Kidney (tissue), 22 donors: ENCODE measurements at places on chromosomes 16 and 17. TPM values are rescaled to one million over a fixed set of nuclear protein-coding genes. Genes with fewer than 3 reads are reported as not detected.

DNA sequence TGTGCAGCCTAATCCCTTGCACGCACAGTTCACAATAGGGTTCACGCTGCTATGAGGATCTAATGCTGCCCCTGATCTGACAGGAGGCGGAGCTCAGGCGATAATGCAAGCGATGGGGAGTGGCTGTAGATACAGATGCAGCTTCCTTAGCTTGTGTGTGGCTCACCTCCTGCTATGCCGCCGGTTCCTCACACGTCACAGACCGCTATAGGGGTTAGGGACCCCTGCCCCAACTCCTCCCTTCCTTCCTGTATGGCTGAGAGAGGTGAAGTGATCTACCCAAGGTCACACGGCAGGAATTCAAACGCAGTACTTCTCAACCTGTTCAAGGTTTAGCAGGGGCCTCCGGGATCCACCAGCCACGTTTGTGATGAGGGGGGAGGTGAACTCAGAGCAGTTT, 13.4 kb upstream of the PLLP start:
- no peaks in the 10 kb centered on the region for H3K27me3 ChIP-seq
- no peaks in the 10 kb centered on the region for H3K36me3 ChIP-seq
- peaks cover 5% of the 10 kb centered on the region for H3K4me1 ChIP-seq
- no peak overlapping the region for H3K4me3 ChIP-seq
- no peak overlapping the region for H3K27ac ChIP-seq

DNA sequence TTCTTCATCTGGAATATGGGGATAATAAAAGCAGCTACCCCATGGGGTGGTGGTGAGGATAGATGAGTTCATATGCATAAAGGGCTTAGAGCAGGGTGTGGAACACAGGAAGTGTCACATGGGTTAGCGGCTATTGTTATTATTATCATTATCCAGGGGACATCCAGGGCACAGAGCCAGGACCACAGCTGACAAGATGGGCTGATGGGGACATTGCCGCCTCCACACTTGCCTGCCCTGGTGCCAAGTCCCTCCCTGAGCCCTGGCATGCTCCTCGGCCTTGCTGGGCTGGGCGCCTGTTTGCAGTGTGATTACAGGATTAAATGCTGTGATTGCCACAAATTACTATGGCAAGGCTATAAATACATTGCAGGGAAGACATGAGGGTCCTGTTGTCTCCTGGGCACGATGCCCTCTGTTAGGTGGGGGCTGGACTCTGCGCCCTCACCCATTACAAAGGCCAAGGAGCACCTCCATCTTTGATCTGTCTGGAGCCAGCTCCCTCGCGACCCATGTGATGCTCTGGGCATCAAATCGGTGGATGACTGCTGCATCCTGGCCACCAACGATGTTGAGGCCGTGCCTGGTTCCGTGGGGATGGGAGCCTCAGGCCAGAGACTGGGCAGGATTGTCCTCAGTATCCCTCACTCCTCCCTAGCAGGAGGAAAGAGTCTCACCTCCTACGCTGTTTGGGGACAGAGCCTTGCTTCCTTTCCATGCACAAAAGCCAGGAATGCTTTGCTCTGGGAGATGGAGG, 43.2 kb downstream of the PIMREG start:
- H3K4me1 ChIP-seq: no peaks in the 10 kb centered on the region
- H3K36me3 ChIP-seq: no peaks in the 10 kb centered on the region
- no peaks in the 10 kb centered on the region for H3K27me3 ChIP-seq
- H3K4me3 ChIP-seq: no peak overlapping the region
- DNase-seq: peak; percentile 63

SPNS2 gene
- total RNA-seq: 60.5 TPM

INPP5K gene
- total RNA-seq: 46.2 TPM

- DNase-seq: no peak
- H3K4me1 ChIP-seq: no peaks in the 10 kb centered on the region
- H3K27me3 ChIP-seq: no peaks in the 10 kb centered on the region
- H3K4me3 ChIP-seq: no peak overlapping the region
Observed at GRCh38 chr16:35753559-35754390, 2294.4 kb downstream of the TP53TG3F start.

- H3K4me1 ChIP-seq: no peaks in the 10 kb centered on the region
- H3K4me3 ChIP-seq: no peak within 1 kb of the TSS
- no peaks in the 10 kb centered on the region for H3K27me3 ChIP-seq
- no peak for DNase-seq
- no peaks in the 10 kb centered on the region for H3K36me3 ChIP-seq
- no peak within 1 kb of the TSS for H3K27ac ChIP-seq
Observed at GRCh38 chr17:29246628-29247027, at the start of gene CRYBA1. Gene CRYBA1 (plus strand): TSS chr17:29246859. CDS start chr17:29246864, 5 bp downstream.

KCNJ18 gene
- not detected for total RNA-seq

RAC3 gene
- total RNA-seq: 2.6 TPM

KRTAP1-5 gene
- not detected for total RNA-seq

RAB26 gene
- 1.5 TPM for total RNA-seq

DNA sequence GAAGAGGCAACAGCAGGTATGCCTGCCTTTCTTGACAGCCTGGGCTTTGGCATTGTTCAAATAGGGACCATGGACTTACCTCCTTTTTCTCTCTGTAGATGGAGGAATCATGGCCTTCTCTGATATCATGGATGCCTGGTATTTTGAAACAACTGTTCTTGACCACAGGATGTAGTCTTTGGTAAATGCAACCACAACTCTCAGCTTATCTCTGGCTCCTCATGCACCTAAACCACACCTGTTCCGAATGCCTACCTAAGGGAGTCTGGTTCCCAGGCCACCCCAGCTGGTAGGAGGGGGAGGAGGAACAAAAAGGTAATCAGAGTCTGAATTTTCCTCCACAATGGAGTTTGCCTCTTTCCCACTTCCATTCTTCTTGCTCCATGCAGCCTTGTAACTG, 18.8 kb downstream of the CDK5RAP3 start:
- peaks cover 2% of the 10 kb centered on the region for H3K4me1 ChIP-seq
- DNase-seq: no peak
- H3K27ac ChIP-seq: no peak overlapping the region
- H3K4me3 ChIP-seq: no peak overlapping the region
- H3K36me3 ChIP-seq: no peaks in the 10 kb centered on the region

DHRS7C gene
- total RNA-seq: not detected

- DNase-seq: peak; percentile 62
- no peak overlapping the region for H3K27ac ChIP-seq
- H3K4me3 ChIP-seq: no peak overlapping the region
- H3K27me3 ChIP-seq: no peaks in the 10 kb centered on the region
Observed at GRCh38 chr16:87017371-87018012, 299.7 kb downstream of the C16orf95 start.
